ENCODE measurements at places on chromosomes 12 and 14.
A peak's percentile ranks its signal among the peaks of the same experiment; 100 is the strongest.

DNA sequence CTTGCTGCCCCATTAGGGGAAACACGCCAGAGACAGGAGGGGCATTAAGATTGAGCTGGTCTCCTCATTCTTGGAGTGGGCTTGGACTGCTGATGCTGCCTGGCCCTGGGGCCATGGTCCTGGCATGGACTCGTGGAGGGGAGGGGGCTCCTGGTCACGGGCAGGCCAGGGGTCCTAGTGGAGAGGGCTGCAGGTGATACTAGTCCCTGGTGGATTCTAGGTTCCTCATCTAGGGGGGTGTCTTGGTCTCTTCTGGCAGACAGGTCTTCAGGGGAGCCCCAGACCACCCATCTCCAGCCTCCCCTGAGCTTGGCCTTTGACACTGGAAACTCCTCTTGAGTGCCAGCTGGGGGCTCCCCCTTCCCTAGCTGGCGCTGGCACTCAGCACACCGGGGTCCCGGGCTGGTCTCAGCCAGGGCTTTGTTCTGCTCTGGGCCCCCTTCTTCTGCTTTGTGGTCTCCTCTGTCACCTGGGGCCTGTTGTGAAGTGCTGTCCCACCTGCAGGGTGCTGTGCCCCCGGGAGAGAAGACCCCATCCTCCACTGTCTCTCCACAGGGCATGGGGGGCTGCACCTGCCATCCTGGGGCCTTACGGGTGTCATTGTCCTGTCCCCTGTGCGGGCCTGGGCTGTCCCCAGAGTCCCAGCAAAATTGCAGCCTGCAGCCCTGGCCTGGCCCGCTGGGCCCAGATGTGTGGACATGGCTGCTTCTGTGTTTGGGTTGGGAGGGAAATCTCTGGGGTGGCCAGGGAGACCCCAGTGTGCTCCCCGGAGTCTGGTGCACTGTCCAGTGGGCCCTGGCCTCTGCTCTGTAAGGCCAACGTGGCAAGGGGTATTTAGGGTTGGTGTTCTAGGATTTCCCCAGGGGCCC lies 2.3 kb downstream of the KIF26A start:
- no peak for DNase-seq

- DNase-seq, result no peak
Measured at GRCh38 chr12:124673801-124674617, 106.6 kb upstream of the NCOR2 start.

GRCh38 chr14:21026274-21026987 lies 1.6 kb upstream of the NDRG2 start:
- no peak for DNase-seq

- no peak for DNase-seq
Measured at GRCh38 chr12:5489760-5490406, 58.0 kb downstream of the NTF3 start.

- no peak for DNase-seq
Measured at GRCh38 chr12:101666052-101666728, 31.2 kb upstream of the CHPT1 start.

- DNase-seq, result no peak
Measured at GRCh38 chr12:54133772-54134375, 54.9 kb downstream of the SMUG1 start.

GRCh38 chr14:58730792-58731464 lies 93.2 kb downstream of the DACT1 start:
- DNase-seq, result peak; percentile 52

GRCh38 chr14:37195327-37195726 lies 2.4 kb upstream of the MIPOL1 start:
- peak; percentile 22 for DNase-seq

DNA sequence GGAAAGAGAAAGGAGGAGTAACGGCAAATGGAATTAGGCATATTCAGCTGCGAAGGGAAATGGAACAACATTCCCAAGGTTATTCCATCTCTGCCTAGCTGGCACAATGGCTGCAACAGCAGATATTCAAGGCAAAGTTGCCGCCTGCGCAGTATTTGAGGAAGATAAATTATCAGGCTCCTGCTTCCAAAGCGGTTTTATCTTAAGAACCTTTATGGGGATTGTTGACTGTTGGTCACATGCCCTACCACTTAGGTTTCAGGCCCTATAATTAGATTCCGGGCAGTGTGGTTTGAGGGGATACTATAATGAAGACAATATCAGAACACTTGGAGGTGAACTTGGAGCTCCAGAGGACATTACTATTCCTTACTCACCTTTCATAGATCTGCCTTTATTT lies 99.7 kb downstream of the FGD4 start:
- DNase-seq, result no peak

- no peak for DNase-seq
Measured at GRCh38 chr12:128079446-128079845, 187.5 kb upstream of the TMEM132C start.

DNA sequence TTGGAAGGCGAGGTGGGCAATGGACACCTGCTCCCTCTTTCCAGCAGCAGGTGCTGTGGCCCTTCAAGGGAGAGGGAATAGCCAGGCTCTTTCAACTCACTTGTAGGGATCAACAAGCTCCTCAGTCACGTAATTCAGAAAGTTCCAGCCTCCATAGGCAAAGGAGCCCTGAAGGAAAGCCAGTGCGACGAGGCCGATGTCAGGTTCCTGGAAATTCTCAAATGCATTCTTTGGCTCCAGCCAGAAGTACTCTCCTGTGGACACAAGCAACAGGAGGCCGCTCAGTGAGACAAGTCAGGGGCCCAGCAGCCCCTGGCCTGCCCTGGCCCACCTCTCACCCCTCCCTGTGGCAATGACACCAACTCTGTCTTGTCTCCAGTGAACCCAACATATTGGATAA lies 21.3 kb upstream of the CEBPE start:
- DNase-seq, result no peak

- DNase-seq, result peak; percentile 63
Measured at GRCh38 chr12:54053751-54054741, at the start of gene HOXC4. TSS of gene HOXC4 (plus strand) at chr12:54053835. CDS start at chr12:54053923, 88 bp downstream.

DNA sequence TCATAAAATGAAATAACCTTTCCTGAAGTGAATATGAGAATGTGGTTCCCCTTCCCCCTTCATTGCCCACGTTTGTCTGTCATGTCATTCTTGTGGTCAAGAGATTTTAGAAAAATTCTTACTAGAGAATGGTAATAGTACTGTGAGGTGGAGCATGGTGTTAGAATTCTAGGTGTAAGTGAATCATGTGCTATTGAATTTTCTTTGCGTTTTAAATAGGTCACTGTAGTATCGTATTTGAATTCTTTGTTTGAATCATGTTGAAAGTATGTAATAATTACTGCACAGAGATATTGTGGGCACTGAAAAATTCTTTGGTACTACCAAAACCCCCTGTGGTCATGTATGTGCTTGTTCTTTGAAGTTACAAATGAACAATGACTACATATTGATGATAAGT lies 49.9 kb downstream of the FUT8 start:
- DNase-seq, result peak; percentile 24

DNA sequence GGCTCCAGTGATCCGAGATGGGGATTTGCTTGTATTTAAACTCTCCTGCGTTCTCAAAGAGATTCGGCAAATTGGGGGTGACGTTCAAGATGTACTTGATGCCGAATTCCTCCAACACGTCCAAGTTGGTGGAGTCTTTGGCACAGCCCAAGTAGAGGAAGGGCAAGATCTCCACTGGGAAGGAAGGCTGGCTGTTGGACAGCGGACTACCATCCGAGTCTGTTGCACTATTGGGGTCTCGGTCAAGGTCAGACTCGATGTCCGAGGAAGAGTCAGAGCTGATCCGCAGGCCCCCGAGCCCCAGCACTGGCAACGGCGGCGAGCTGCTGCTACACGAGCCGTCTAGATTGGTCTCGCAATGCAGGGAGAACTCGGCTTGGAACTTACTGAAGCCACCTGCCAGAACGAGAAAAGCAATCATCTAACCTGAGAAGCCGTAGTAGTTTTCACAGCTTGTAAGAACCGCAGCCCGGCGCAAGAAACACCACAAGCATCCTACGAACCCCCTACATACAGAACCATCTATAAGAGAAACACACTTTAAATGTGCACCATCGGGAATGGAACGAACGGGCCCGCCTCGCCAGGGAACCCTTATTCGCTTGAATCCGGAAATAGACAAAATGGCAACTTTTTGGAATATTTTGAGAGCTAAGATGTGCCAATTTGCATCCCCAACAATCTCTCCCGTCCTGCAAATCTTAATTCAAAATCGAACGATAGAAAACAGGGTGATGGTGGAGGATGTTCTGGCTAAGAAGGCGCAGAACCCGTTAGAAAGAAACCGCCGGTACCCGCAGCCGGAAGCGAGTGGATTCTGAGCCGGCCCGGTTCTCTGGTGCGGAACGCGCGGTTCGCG lies 1.4 kb downstream of the DUSP6 start:
- DNase-seq, result peak; percentile 38

DNA sequence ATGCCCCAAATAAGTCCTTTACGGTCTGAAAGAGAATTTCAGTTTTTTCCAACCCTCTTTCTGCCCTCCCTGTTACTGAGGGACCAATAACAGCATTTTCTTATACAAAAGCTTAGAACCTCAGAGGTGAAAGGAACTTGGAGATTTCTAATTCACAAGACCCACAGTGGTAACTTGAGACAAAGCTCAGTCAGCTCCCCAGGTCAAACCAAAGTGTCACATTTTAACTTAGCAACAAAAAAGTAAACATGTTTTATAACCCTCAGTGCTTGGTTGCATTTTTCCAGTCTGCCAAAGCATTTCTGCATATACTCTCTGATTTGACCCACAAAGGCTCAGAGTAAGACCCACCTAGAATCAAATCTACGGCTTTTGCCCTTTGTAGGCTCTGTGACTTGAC lies 415.2 kb downstream of the VRK1 start:
- DNase-seq, result no peak

DNA sequence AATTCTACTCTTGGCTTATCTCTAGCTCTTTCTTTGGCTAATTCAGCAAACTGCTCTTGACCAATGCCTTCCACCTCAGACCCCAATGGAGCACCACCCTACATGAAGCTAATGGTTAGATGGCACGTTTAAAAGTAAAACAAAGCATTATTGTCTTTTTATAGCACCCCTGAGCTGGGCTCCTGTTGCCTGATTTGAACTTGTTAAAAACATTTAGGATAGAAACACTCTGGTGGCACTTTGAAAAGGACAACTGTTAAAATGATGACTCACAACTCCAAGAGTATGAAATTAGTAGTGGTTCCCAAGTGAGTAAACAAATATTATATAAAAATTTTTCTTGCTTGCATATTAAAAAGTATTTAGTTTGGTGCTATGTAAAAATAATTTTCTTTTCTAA lies 299.6 kb upstream of the DCN start:
- DNase-seq, result no peak

DNA sequence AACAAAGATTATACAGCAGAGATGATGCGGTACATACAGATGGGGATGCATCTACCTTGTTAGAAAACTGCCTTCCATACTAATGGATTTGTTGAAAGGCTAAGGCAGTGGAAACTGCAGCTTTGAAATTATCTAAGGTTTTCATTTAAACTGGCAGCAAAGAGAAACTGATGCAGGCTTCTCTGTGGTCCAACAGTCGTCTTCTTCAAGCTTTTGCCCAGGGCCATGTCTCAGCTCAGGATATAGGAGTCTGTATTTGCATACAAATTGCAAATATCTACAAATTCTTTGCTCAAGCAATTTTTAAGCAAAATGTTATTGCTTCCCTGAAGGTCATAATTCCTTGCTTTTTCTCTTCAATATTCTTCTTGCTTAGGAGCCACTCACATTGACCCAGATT lies 33.7 kb downstream of the ERH start:
- DNase-seq, result no peak

- DNase-seq, result no peak
Measured at GRCh38 chr12:101592448-101592847, 2.3 kb upstream of the MYBPC1 start.

DNA sequence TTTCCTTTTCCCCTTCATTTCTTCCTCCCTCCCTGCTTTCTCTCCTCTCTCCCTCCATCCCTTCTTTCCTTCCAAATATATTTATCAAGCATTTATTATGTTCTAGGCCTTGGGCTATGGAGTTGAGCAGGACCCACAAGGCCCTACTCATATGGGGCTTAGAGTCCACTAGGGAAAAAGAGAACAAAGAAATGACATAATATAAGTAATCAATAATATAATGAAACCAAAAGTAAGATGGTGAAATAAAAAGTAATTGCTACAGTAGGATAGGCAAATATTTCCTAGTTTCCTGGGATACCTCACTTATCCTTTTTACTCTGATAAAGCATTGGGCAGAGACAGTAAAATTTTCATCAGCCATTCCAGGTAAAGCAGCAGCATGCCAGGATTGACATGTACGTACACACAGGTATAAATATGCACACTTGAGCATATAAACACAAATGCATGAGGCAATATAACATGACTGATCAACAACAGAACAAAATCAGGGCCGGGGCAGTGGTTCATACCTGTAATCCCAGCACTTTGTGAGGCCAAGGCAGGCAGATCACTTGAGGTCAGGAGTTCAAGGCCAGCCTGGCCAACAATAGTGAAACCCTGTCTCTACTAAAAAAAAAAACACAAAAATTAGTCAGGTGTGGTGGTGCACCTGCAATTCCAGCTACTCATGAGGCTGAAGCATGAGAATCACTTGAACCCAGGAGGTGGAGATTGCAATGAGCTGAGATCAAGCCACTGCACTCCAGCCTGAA lies 35.5 kb upstream of the CSRP2 start:
- DNase-seq, result no peak

DNA sequence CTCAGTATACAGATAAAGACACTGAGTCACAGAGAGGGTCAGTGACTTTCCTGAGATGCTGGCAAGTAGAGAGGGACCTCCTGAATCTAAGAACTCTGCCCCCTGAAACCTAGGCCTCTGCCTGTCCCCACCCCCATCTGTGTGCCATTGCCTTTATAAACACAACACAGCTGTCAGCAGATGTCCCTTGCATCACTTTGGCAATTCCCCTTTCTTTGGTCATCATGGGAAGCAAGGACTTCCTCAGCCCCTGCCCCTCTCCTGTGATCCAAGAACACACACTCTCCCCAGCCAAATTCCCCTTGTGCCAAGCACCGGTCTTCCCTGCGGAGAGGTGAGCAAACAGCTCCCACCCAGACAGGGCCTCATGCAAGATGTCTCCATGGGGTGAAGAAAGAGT lies 8.3 kb downstream of the TSPAN11 start:
- no peak for DNase-seq

- DNase-seq, result no peak
Measured at GRCh38 chr12:65501935-65502334, 223.5 kb downstream of the MSRB3 start.

GRCh38 chr14:104091927-104092771 lies 6.6 kb downstream of the ASPG start:
- DNase-seq, result no peak

DNA sequence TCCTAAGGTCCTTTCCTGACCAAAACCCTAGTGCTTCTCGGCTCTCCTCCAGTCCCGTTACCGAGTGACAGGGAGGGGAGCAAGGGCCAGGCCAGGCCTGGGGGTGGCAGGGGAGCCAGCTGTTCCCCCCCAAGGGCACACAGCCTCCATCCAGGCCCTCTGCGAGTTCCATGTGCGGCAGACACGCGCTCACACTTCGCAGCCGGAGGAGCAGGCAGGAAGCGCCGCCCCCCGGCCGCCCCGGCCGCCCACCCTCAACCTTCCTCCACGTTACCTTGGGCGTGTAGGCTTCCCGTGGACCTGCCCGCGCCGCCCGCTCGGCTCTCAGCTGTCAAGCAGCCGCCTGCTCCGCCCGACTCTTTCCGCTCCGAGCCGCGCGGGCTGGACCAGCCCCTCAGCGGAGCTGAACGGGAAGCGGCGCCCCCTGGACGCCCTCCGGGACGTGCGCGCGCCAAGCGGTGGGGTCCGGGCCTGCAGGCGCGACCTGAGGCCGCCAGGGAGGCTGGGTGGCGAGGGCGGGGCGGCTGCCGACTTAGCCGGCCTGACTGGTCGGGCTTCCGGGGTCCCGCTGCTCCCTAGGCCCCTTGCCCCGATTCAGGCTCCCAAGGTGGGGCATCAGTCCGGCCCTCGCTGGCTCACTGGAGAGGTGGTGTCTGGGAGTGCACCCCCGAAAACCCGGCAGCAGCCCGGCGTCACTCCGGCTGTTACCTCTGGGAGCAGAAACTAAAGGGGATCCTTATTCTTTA lies at the start of gene CRACR2A:
Gene CRACR2A, minus strand, starts transcription at position 369 of the 746 bp plus-strand sequence. CDS start 56,110 bp downstream, outside the sequence.
- DNase-seq, result peak; percentile 55

Data from fibroblast of the aortic adventitia (primary cell).